ENCODE measurements at places on chromosomes 5 and 9. TPM values are rescaled to one million over a fixed set of nuclear protein-coding genes. Genes with fewer than 3 reads are reported as not detected.

Gene SERF1B
- 40.3 TPM for total RNA-seq

Gene NME5
- 2.9 TPM for total RNA-seq

Gene CYFIP2
- 96.8 TPM for total RNA-seq

Gene S1PR3
- total RNA-seq: 24.6 TPM

Data from astrocyte (in vitro differentiated cells and primary cell).